Thoracic aorta (tissue), 2 donors: ENCODE measurements at places on chromosomes 2 and 18. TPM values are rescaled to one million over a fixed set of nuclear protein-coding genes. Genes with fewer than 3 reads are reported as not detected.

DNA sequence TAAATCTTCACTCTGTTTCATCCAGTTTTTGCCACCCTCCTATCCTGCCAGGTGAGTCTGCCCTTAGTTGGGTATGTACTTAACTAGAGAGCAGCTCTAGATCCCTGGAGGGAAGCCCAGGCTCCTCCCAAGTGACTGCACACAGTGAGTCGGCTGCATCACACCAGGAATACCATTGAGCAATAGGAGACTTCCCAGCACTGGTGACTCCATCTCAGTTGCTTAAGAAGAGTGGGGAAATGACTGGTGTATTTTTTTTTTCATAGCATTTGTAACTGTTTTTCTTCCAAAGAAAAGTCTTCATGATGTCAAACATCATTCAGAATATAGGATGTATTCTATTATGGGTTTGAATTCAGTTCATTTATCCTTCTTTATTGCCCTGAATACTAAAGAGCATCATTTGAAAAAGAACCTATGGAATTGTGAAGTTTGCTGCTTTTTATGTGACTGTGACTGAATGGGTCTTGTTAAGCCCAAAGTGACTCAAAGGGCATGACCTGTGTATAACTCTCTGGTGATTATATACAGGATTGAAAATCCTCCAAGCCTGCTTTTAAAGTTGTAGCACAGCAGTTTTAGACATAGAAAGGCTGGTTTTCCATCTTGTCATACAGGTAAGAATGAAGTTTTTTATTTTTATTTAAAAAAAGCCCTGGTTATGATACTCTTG is 84.3 kb downstream of the MAP3K20 start:
- peak; percentile 97 for DNase-seq

GRCh38 chr2:16321872-16322271 is 343.8 kb downstream of the CYRIA start:
- DNase-seq = no peak

DNA sequence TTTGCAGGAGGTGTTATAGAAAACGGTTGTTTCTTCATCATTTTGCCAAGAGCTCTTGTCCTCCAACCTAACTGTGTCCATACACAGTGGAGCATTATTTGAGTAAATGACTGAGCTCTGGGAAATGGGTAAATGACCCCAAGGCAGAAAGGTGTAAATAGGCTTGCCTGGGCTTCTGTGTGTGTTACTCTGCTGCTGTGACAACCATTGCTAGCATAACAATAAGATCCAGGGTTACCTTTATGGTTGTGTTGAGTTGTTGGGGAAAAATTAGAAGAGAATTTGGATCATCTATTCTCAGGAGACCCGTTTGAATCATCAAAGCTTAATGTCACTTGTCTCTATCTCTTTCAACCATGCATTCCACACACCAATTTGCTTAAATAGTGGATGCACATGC is 672.7 kb downstream of the DPP10 start:
- DNase-seq = no peak

DNA sequence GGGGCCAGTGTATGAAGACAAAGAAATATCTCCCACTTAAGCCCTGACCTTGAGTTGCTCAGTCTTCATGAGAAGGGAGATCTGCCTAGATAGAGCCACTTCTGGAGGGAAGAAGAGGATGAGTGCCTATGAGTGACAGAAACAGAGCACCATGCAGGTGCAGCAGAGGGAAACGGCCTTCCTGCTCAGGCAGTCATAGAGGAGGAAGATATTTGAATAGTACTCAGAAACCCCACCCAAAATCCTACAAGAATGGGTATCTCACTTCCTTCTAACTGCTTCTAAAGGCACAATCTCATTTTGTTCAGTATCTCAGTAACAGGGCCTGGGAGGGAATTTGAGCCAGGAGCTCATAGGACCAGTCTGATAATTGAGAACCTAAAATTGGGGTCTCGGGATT is 339.3 kb downstream of the ALK start:
- no peak for DNase-seq

GRCh38 chr18:28469946-28470345 is 293.0 kb upstream of the CDH2 start:
- no peak for DNase-seq

DNA sequence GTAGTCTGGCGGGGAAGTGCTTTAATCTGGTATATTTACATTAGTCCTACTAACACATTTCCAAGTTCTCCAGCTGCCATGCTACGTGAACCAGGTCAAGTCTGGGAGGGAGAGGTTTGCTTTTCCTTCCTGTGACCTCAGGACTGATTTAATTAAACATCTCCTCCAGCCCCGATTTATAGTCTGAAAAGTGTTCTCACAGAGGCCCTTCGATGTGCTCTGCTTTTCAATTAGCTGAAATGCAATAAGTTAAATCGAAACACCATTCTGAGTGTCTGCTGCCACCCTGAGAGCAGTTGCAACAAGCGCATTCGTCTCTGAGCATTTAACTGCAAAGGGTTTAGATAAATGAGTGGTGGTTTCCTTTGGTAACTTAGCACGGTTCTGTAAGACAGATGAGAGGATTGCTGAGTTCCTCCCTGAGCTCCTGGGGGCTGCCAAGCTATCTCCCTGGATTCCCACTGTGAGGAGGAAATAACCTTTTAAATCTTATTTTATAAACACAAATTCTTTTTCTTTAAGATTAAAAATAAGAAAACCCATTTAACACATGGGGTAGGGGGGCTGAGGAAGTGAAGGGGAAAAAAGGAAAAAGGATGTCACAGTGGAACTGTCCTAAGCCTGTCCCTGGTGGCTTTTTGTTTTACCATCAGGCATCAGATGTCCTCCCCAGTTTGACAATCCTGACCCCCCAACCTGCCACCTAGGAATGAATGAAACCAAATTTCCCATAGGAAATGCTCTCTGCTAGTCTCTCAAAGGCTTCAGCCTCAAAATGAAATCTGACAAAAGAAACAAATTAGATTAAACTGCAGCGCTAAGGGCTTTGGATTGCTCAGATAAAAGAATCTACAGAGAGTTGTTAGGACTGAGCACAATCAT is 56.5 kb upstream of the CREB1 start:
- DNase-seq = no peak

Gene REG3G
- not detected for total RNA-seq

Gene ALPG
- total RNA-seq = not detected

Gene UGT1A1
- not detected for total RNA-seq

Gene SOWAHC
- 29.4 TPM for total RNA-seq

Gene NYAP2
- not detected for total RNA-seq

Gene TMEM247
- total RNA-seq = not detected
